ENCODE measurements at places on chromosomes 5 and 9.

- no peak for DNase-seq
Measured at GRCh38 chr9:128214571-128215490, 11.7 kb downstream of the DNM1 start.

GRCh38 chr9:128919402-128920089, 1.2 kb upstream of the PHYHD1 start:
- no peak for DNase-seq

- DNase-seq, result no peak
Measured at GRCh38 chr5:83987513-83988292, 267.0 kb upstream of the HAPLN1 start.

- no peak for DNase-seq
Measured at GRCh38 chr9:16221822-16222547, 648.5 kb downstream of the BNC2 start.

- no peak for DNase-seq
Measured at GRCh38 chr5:11897781-11898180, 6.5 kb downstream of the CTNND2 start.

DNA sequence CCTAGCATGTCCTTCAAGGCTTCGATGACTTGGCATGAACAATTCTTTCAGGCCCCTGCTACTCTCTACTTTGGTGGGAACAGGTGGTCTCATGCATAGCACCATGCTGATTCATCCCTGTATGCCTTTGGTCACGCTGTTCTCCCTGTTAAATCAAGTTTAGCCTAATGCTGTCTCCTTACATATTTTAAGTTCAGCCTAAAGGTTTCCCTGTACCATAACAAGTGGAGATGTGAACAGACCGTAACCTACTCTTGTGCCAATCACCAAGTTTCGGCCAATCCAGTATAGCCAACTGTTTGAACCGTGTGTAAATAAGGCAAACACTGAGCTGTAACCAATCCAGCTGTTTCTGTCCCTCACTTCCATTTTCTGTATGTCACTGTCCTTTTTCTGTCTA, 8.0 kb downstream of the GAS1 start:
- DNase-seq, result no peak

- DNase-seq, result no peak
Measured at GRCh38 chr5:134142806-134143205, 28.3 kb downstream of the TCF7 start.

DNA sequence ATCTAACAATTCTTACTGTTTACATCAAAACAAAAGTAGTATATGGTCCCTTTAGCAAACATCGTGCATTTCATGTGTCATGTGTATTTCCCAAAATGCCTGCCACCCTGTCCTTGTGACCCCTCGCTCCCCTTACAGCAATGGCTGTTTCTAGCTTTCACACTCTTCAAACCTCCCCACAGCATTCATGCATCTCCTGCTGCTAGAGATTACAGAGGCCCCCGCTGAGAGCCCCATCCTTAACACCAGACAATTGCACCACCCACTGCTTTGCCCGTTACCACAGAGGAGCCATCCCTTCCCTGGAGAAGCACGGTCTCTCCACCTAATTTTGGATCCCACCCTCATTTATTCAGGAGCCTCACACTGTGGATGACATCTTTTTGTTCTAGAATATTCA, 149.7 kb upstream of the IRX4 start:
- no peak for DNase-seq

- DNase-seq, result no peak
Measured at GRCh38 chr9:6758498-6759184, 868 bp downstream of the KDM4C start.

GRCh38 chr9:116337015-116337414, 183.4 kb downstream of the PAPPA start:
- no peak for DNase-seq

All from NCI-H1930 (cell line).